ENCODE measurements at places on chromosomes 4 and X. TPM values are rescaled to one million over a fixed set of nuclear protein-coding genes. Genes with fewer than 3 reads are reported as not detected.

- DNase-seq: no peak
Observed at GRCh38 chrX:85922821-85923220, 124.5 kb downstream of the CHM start.

The PCDH18 gene
- 10.8 TPM for total RNA-seq

DNA sequence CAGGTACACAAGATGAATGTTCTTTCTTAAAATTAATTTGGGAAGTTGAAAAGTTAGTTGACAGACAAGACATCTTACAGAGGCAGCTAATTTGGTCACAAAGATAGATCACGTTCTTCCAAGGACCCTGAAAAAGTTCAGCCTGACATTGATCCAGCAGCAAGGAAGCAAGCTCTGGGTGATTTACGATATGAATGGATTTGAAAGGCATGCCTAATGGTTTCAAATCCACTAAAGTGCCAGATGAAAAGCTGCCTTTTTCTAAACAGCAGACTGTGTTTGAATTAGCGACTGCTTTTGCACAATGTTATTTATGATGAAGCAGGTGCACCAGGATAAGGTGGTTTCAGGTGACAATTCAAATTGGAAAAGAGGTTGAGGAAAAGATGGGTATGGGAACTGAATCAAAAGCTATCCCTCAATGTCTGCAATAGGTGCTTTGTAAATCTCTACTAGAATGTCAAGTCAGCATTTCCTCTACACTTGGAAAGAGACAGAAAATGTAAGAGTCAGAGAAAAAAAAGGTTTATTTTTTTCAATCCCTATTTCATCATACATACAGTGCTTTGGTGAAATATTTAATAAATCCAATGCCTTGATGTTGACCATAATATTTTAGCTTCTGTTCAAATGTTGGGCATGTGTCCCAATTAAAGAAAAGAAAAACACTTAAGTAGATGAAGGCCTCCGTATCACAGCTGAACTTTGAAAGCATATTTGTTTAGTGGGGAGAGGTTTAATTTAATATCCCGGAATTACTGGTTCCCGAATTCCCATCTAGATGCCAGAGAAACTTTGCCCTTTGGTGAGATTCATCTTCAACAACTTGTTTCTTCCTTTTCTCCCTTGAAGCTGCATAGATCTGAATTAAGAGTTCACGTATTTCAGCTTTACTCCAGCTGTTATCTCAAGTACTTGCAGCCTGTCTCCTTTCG is 6.0 kb downstream of the RASGEF1B start:
- DNase-seq: no peak

GRCh38 chr4:16785793-16786527 is 112.5 kb downstream of the LDB2 start:
- DNase-seq: no peak

GRCh38 chrX:20067709-20068561 is 48.8 kb downstream of the MAP7D2 start:
- DNase-seq: peak; percentile 18

- no peak for DNase-seq
Observed at GRCh38 chrX:149827254-149827653, 45.5 kb downstream of the MAGEA9 start.

GRCh38 chrX:34624416-34624815 is 32.7 kb downstream of the TMEM47 start:
- DNase-seq: no peak

- no peak for DNase-seq
Observed at GRCh38 chr4:120105472-120105871, 38.8 kb upstream of the MAD2L1 start.

The AFF2 gene
- 0.05 TPM for total RNA-seq

- peak; percentile 8 for DNase-seq
Observed at GRCh38 chr4:76087007-76087769, 12.7 kb downstream of the ART3 start.

GRCh38 chr4:114025176-114025777 is 45.8 kb upstream of the ARSJ start:
- no peak for DNase-seq

The DMRTC1B gene
- total RNA-seq: not detected

The EPHA5 gene
- total RNA-seq: 1.9 TPM

The TEX13B gene
- total RNA-seq: not detected

GRCh38 chr4:40536032-40536431 is 93.6 kb downstream of the RBM47 start:
- no peak for DNase-seq

DNA sequence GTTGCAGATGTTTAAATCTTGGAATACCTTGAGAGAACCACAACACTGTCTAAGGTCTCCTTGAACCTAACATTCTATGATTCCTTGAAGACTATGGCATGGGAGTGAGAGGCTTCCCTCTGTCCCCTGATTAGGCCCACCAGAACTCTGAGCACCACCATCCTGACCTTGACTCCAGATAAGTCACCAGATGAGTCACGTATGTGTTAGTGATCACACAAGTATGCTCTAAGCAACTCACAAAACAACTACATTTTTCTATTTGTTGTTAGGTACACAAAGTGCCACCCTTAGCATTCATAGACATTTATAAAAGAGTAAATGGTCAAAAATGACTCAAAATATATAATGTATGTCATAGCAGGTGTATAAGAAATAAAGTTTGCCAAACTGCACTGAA is 252.9 kb upstream of the CXXC4 start:
- no peak for DNase-seq

GRCh38 chrX:47614618-47615017 is 5.0 kb downstream of the SYN1 start:
- no peak for DNase-seq

The SMIM43 gene
- total RNA-seq: not detected

DNA sequence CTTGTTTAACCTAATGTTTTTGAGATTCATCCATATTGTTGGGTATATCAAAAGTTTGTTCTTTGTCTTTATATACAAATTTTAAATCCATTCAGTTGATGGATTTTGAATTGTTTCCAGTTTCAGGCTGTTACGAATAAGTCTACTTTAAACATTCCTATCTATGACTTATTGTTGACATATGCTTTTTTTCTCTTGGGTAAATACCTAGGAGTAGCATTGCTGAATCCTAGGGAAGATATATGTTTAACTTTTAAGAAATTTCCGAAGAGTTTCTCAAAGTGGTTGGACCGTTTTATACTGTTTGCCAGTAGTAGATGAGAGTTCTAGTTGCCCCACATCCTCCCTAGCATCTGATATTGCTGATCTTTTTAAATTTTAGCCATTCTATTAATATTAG is 60.9 kb upstream of the IL13RA1 start:
- DNase-seq: no peak

GRCh38 chr4:152784490-152785350 is 5.0 kb downstream of the ARFIP1 start:
- no peak for DNase-seq

DNA sequence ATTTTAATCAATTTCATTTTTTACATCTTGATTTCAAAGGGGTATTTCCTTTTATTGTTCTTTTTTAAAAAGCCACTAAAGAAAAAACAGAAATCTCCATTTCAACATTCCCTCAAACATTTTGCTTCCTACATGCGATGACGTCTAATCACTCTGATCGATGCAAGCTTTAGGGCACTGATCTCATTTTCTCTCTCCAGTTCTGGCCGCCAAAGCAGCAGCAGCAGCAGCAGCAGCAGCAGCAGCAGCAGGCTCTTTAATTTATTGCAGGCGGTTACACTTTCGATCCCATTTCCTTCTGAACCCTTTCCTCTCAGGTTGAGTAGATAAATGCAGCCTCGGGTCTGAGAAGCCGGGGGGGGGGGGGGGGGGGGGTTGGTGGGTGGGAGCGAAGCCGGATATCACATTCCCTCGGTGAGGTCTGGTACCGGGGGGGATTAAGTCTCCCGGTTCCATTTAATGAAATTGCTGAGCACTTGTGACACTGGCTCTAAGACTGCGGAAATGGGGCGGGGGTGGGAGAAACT is 3.4 kb upstream of the PCDH7 start:
- no peak for DNase-seq

The KIAA1210 gene
- not detected for total RNA-seq

DNA sequence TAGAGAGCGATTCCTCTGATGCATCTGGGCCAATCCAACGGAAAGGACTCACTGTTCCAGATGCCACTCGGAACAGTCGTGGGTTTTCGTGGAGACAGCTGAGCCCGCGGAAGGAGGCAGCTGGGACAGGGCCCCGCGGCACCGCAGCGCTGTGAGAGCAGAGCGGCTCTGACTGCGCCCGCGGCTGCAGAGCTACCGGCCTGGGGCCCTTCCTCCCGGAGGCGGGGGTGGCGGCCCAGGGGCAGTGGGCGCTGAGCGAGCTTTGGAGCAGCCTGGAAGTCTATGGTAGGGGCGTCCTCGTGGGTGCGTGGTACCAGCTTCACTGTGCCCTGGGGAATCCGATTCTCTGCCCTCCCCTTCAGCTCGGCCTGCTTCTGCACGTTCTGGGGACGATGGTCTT is 24.9 kb downstream of the CLDN34 start:
- DNase-seq: no peak

The SLC49A3 gene
- total RNA-seq: 0.62 TPM

The BTK gene
- not detected for total RNA-seq

DNA sequence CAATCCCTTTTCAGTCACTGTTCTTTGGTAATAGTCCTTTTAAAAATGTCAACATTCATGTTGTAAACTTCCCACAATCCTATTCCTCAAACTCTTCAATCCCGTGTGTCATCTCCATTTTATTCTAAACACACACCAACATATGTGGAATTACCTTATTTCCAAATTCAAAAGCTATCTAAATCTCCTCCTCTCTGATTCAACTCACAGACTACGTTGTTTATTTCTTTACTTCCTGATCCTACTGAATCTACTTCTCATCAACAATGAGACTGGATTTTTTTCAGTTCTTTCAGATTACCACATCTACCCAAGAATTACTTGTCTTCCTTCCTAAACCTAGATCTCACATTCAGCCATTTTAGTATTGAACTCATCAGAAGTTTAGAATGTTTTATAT is 188.2 kb downstream of the GABRB1 start:
- DNase-seq: no peak

GRCh38 chrX:8273451-8273895 is 102.4 kb upstream of the VCX2 start:
- no peak for DNase-seq

The PAGE1 gene
- not detected for total RNA-seq
